ENCODE measurements at places on chromosomes 4 and X.

DNA sequence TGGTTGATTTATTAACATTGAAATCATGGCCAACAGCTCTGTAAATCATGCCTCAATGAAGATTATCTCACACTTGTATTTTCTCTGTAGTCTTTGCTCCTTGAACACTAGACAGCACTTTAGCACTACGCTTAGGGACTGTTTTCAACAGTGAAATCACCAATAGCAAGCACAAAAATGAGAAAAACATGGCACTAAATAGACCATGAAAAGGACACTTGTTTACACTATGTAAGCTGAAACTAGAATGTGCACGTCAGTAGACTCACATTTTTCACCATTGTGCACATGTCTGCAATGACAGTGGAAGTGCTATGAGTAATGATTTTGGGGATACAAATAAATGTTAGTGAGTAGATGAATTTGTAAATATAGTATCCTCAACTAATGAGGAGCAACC, 3.1 kb downstream of the BMP2K start:
- DNase-seq, result no peak

- no peak for DNase-seq
Observed at GRCh38 chrX:42096265-42096920, 173.0 kb upstream of the CASK start.

DNA sequence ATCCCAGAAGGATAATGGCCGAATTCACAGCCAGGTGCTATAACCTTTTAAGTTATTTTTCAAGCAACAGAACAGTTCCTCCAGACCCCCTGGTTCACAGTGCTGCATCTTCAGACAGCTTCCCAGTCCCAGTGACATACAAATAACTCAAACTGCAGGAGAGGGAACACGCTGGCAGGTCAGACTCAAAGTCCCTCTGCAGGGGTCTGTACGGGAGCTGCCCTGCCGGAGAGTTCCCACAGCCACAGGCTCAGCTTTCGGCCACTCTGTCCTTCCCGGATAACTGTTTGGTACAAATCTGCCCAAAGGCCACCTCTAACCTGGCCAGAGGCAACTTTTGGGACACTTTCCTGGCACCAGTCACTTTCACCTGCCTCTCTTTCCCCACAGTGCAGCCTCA, 230.2 kb downstream of the AFAP1 start:
- no peak for DNase-seq

DNA sequence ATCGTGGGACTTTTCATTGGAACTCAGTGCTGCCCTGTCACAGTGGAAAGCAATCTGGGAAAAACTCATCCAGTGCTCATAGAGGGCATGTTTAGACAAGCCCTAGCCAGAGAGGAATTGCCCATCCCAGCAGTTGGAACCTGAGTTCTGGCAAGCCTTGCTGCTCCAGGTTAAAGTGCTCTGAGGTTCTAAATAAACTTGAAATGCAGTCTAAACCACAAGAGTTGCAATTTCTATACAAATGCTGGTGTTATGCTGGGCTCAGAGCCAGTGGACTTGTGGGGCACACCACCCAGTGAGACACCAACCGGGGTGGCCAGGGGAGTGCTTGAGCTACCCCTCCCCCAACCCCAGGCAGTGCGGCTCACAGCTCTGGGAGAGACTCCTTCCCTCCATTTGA, 142.8 kb upstream of the PPP1R2C start:
- no peak for DNase-seq

DNA sequence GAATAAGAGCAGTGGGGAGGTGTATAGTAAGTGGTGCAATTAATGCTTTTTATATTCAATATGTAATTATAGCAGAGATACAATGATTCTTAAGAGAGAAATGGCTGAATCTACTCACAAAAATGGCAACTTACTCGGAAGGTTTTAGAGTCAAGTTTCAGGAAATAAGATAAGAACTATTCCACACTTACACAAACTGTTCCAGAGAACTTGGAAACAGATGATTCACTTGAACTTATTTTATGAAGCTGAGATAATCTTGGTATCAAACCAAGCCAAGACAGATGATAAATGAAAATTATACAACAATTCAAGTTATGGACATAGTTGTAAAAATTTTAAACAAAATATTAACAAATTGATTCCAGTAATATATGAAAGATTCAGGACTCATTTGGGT, 311.3 kb upstream of the HS3ST1 start:
- DNase-seq, result no peak

- DNase-seq, result no peak
Observed at GRCh38 chrX:68889249-68889648, 60.4 kb downstream of the EFNB1 start.

DNA sequence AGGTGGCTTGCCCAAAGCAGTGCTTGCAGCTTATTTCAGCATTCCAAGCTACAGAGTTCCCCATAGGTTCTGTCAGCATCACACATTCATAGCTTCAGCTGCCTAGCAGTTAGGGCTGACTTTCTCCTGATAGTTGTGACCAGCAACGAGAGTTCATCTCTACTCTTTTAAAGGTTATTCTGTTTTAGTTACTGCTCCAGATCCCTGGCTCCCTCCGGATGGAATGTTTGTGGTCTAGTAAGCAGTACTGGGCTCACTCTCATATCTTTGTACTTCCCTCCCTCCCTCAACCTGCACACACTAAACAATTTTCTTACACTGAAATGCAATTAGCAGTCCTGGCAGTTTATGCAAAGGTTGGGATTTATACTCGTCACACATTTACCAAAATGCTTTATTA, 43.9 kb downstream of the PTTG2 start:
- no peak for DNase-seq

GRCh38 chr4:21012851-21013331, 312.6 kb downstream of the PACRGL start:
- DNase-seq, result no peak

DNA sequence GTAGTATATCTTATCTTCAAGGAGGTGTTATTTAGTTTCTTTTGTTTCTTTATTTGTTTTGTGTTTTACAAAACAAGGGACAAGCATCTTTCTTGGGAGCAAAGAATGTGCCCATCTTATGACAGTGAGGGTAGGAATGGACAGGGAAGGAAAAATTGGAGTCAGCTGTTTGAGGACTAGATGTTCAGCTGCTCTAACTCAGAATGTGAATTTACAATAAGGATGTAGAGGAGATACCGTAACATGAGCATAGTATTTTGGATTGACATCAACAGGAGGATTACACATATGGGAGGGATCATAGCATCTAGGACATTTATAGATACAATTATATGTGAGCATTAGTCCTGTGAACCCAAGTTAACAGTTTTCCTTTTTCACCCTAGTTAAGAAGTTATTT, 89.0 kb upstream of the GK2 start:
- DNase-seq, result no peak

- DNase-seq, result no peak
Observed at GRCh38 chr4:26126143-26126718, 194.6 kb upstream of the RBPJ start.

- DNase-seq, result no peak
Observed at GRCh38 chr4:79030973-79031372, 91.7 kb upstream of the PAQR3 start.

DNA sequence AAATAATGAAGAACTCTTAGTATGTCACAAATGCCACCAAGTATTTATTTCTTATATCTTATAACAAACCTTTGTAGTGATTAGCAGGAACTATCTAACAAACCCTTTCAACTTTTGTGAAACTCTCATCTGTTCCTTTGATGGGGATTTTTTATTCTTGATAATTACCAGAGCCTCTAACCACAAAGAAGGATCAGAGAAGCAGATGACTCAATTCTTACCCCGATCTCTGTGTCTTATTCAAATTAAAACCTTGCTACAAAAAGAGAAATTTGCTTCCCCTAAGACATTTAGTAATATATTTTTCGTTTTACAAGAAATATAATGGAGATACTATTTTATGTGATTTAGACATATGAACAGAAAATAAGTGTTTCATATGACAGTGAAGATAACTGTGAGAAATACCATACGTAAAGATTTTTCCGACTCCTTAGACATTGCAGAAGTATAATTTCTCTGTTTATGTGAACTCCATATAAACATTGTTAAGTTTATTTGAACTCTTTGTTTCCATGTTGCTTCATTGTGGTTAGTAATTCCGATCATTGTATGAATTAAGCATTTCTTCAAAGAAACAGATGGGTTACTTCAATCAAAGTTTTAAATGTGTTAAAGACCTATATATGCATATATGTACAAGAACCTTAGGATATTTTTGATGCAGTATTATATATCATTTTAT, 205.4 kb downstream of the CFAP299 start:
- no peak for DNase-seq

DNA sequence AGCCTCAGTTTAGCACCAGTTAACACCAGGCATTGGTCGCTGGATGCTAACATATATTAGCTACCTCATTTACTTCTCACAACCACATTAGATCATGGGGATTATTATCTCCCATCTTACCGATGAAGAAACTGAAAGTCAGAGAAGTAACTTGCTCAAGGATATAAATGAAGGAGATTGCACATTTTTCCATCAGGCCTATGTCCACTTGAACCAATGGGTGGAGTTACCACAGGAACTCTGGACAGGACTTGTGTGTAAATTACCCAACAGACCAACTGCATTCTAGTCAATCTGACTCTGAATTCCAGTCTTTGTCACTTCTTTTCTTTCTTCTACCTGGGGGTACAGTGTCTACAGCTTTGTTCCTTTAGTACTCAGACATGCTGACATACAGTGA, 1.8 kb downstream of the LNX1 start:
- DNase-seq, result no peak

- DNase-seq, result no peak
Observed at GRCh38 chr4:61511716-61512488, 311.8 kb downstream of the ADGRL3 start.

GRCh38 chr4:23333946-23334878, 555.6 kb downstream of the PPARGC1A start:
- no peak for DNase-seq

DNA sequence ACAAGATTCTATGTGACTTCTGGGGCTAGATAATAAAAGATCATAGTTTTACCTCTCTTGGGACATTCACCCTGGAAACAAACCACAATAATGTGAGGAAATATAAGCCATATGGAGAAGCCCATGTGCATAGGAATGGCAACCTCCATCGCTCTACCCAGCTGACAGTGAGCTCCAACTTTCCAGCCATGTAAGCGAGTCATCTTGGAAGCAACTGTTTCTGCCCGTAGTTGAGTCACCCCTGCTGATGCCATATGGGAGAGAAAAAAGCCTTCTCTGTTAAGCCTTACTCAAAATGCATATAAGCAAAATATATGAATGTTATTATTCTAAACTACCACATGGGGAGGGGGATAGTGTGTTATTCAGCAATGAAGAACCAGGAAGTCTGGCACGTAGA, 31.4 kb upstream of the RELL1 start:
- DNase-seq, result no peak

- no peak for DNase-seq
Observed at GRCh38 chr4:130043732-130044160, 947.8 kb downstream of the C4orf33 start.

DNA sequence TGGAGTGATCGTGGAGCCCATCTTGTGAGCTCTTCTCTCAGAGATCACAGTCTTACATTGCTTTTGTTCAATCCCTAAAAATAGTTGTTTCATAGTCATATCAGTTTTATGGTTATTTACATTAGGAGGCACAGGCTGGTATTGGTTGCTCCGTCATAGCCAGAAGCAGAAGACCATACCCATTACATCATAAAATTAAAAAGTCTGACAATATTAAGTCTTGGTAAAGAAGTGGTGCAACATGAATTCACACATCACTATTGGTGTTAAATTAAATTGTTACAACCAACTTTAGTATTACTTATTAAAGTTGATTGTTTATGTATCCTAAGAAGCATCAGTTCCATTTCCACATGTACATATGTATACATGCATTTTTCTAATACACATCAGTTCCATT, 84.6 kb downstream of the LARP1B start:
- DNase-seq, result no peak

GRCh38 chrX:109685656-109686078, 47.4 kb downstream of the ACSL4 start:
- no peak for DNase-seq

DNA sequence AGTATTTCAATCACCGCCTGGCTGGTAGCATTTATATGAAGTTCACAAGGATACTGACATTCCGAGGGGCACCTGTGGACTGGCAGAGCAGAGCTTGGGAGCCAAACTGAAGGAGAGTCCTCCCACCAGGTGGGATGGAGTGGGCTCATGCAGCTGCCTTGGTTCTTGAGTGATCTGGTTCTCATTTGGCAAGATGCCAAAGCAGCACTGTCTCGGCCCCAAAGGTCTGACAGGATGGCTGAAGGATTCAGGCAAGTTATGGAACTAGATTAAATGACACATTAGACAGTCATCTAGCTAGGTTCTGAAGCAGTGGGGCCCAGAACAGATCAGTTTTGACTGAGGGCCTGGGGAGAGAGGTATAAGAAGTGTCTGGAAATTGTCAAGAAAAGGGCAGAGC, 3.2 kb downstream of the FGF16 start:
- DNase-seq, result no peak

- DNase-seq, result no peak
Observed at GRCh38 chr4:164343472-164343976, 410.4 kb upstream of the SMIM31 start.

DNA sequence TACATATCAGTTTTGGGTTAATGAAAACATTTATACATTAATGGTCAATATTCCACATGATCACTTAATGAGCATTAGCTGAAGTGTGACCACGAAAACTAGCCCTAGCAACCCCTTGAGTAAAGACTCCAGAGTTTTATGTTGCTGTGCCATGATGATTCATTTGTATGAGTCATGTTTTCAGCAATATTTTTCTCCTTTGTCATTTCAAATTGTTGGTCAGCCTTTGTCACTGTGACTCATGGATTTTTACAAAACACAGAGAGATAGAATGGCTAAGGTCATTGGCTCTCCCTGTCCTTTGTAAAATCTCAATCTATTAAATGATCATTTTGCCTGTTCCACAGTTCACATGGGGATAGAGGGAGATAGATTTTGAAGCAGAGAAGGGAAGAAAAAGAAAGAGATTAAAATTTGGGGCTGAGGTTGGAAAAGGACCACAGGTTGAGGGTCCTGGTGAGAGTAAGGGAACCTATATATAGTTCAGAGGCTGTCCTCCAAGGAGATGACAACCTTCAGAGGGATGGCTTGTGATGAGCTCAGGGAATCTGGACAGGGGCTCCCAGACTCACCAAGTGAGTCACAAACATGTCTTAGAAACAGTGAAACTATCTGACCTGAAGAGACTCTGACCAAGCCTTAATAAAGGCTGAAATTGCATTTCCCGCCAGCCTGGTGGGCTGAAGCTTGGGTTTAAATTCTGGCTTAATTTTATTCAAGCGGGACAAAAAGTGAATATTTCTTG, 25.6 kb downstream of the NR0B1 start:
- DNase-seq, result no peak

DNA sequence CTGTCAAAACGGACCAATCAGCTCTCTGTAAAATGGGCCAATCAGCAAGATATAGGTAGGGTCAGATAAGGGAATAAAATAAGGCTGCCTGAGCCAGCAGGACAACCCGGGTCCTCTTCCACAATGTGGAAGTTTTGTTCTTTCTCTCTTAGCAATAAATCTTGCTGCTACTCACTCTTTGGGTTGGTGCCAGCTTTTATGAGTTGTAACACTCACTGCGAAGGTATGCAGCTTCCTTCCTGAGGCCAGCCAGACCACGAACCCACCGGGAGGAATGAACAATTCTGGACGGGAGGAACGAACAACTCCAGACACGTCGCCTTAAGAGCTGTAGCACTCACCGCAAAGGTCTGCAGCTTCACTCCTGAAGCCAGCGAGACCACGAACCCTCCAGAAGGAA, 287.8 kb downstream of the RAPGEF2 start:
- no peak for DNase-seq

All from right hindlimb (tissue), 1 donor.